ENCODE measurements at places on chromosomes 12 and 14.

- DNase-seq: no peak
Measured at GRCh38 chr14:31560759-31561154, 447 bp upstream of the NUBPL start.

- no peak for DNase-seq
Measured at GRCh38 chr14:50786751-50787464, 44.1 kb downstream of the NIN start.

DNA sequence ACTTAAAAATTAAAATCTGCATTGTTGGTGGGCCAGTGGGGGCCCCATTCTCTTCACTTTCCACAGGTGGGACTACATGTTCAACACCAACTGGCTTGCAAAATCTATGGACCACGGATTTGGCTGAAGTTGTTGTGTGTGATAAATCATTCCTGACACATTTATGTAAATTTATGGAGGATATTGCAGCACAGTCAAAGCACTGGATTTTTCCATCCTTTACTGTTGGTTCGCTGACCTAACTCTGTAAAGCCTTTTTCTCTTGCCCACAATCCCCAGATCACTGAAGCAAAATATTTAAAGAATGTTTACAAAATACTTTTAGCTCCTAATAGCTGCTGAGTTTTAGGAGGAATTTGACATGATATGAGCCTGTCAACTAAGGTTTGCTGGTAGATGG lies 219.7 kb upstream of the PRICKLE1 start:
- no peak for DNase-seq

GRCh38 chr12:4268329-4269181 lies 5.0 kb upstream of the CCND2 start:
- DNase-seq: no peak

DNA sequence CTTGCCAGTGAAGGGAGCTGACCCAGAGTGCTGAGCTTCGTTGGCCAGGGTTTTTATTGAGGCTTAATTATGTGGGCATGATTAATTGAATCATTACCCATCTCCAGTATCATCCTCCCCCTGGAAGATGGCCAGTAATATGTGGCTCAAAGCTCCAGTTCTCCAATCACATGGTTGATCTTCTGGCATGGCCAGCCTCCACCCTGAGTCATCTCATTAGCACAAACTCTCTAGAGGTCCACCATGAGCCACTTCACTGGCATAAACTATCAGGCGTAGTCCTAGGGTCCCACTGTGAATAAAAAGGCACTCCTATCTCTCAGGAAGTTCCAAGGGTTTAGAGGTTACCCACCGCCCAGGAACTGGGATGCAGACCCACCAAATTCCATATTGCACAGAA lies 135.0 kb downstream of the ANO6 start:
- DNase-seq: no peak

- DNase-seq: no peak
Measured at GRCh38 chr12:62848418-62848817, 86.5 kb downstream of the PPM1H start.

DNA sequence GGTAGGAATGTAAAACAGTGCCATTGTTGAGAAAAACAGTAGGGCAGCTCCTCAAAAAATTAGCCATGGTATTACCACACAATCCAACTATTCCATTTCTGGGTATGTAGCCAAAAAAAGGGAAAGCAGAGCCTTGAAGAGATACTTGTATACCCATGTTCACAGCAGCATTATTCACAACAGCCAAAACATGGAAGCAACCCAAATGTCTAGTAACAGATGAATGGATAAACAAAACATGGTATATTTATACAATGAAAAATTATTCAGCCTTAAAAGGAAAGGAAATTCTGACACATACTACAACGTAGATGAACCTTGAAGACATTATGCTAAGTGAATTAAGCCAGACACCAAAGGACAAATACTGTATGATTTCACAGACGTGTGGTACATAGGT lies 67.6 kb upstream of the GNG2 start:
- no peak for DNase-seq

- DNase-seq: no peak
Measured at GRCh38 chr14:59046746-59047145, 141.7 kb upstream of the DAAM1 start.

DNA sequence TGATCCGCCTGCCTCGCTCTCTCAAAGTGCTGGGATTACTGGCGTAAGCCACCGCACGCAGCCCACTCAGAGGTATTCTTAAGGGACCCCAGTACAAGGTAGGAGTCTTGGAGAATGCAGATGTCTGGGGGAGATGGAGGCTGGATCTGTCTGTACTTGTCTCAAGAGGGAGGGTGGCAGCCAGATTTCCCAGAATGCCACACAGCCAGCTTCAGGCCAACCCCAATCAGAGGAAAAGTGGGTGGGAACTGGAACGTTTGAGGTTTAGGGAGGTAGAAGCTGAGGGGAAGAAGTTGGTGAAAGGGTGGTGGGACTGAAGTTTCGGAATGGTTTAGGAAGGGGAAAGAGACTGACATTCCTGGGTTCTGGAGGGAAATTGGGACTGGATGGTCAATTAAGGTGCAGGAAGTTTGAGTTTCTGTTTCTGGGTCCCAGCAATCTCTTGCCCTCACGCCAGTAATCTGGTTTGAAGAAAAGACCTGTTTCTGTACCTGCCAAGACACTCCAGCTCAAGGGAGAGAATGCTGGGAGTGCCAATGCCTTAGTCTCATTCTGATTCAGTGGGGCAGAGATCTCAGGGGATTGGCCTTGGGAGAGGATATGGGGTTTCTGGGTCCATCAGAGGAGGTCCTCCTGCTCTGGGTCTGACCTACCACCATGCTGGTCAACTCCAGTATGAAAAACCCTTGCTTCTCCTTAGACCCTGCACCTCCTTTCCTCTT lies 8.1 kb upstream of the ZNF385A start:
- no peak for DNase-seq

DNA sequence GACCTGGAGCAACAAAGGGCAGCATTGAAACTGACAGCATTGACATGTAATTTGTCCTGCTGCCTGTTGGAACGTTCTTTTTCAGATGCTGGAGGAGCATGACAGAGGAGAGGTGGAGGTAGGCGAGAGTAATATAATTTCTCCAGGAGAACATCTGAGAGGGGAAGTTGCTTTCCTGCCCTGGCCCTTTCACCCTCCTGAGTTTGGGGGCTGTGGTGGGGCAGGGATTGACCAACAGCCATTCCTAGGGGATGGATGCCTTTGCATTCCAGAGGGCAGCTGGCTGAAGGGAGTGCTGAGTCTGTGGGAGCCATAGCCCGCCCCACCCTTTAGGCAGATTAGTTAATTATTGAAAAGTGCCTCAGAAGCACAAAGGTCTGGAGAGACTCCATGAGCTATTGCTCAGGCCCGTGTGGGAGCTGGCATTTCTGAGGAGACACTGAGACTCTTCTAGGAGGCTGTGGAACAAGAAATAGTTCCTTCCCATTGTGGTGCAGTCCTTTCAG lies 73.5 kb downstream of the ARF6 start:
- no peak for DNase-seq

GRCh38 chr12:39392154-39392925 lies 50.6 kb downstream of the KIF21A start:
- DNase-seq: no peak

- no peak for DNase-seq
Measured at GRCh38 chr14:90384543-90384911, 12.3 kb upstream of the CALM1 start.

GRCh38 chr12:131980263-131980662 lies 30.5 kb downstream of the EP400 start:
- no peak for DNase-seq

GRCh38 chr14:31449971-31450610 lies 7.2 kb downstream of the DTD2 start:
- no peak for DNase-seq

GRCh38 chr14:63924375-63924774 lies 71.6 kb downstream of the SYNE2 start:
- no peak for DNase-seq

DNA sequence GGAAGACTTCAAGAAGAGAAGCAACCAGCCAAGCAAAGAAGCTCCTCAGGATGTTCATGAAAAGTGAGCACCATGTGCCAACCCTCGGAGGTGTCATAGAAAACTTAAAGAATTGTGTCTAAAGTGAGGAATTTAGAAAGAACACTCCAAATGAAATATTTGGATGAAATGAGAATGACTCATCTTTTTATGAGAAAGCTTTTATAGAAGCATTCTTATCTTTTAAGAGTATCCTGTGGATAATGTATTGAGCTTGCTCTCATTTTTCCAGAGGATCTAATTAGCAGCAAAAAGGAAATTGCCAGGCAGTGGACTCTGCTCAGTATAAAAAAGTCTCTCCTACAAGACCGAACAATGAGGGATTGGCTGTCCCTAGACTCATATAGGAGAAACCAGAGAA lies 454.9 kb downstream of the LRIG3 start:
- DNase-seq: no peak

DNA sequence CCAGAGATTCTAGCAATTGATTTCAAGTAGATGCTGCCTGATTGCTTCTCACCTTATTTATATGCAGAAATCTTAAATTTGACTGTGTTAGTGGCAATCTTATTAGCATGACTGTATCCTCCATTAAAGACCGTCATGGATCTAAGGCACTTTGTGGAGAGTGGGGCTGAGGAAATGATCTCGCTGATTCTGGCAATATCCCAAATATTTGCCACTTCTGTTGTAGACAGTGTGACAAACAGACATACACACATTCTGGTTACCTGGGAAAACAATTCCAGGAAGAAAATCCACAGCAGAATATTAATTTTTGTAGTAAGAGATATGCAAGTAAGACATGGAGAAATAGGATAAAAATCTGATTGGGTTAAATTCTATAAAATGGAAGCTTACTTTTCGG lies 269.0 kb upstream of the G2E3 start:
- no peak for DNase-seq

DNA sequence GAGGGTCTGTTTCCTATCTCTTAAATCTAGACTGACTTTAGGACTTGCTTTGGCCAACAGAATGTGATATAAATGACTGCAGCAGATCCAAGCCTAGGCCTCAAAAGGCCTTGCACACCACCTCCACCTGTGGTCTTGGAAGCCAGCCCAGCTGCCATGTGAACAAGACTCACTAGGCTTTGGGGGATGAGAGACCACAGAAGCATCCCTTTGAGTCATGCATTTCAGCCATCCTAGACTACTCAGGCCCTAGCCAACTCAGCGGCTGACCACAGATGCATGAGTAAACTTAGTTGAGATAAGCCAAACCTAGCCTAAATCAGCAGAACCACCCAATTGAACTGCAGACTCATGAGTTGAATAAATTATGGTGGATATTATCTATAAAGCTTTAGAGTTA lies 87.7 kb downstream of the KCNH5 start:
- DNase-seq: no peak

- no peak for DNase-seq
Measured at GRCh38 chr14:54854181-54854580, 48.4 kb downstream of the GCH1 start.

DNA sequence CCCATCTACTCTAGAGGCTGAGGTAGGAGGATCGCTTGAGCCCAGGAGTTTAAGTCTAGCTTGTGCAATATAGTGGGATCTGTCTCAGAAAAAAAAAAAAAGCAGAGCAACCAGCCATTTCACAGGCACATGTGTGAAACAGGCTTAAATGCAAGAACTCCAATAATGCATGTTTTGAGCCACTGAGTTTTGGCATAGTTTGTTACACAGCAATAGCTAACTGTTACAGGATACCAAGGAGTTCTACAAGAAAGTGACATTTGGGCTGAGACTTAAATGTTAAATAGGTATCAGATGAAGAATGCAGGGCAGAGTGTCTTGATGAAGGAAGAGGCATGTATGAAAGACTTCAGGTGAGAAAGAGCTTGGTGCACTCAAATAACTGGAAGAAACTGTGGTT lies 240.0 kb upstream of the FOXN3 start:
- DNase-seq: no peak

DNA sequence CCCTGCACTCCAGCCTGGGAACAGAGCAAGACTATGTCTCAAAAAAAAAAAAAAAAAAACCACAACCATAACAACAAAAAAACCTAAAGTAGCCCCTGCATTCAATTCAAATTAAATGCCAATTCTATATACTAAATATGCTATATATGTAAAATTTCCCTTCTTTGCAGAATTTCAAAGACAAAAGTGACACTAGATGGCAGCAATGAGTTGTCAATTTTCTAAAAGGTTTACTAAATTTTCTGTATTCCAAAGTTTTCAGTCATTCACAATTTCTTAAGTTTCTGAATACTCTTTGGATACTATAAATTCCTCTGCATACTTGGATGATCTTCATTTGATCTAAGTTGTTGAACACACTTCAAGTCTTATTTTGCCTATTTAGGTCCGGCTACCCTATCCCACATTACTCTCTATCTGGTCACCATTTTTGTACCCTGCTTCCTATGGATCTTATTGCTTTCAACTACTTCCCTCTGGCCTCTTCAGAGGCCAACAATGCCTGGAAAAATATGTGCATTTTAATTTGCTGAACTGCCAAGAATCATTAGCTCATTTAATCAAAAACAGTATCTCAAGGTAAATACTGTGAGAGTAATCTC lies 27.9 kb downstream of the HNRNPC start:
- DNase-seq: no peak

DNA sequence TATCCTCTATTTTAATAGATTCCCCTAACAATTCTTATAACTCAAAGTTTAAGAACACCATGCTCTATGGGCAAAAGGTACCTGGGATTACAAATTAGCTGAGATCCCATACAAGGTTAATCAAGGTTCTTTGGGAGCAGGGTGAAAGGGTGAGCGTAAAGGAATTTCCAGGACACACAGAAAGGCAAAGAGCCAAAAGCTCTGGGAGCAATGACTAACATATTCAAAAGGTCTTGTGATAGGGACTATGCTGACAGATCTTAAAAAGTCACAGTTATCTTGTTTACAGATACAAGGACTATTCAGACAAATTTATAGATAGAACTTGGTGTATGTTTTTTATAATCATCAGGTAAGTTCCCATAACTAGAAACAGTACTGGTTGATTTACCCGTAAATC lies 19.5 kb upstream of the PPFIBP1 start:
- no peak for DNase-seq

DNA sequence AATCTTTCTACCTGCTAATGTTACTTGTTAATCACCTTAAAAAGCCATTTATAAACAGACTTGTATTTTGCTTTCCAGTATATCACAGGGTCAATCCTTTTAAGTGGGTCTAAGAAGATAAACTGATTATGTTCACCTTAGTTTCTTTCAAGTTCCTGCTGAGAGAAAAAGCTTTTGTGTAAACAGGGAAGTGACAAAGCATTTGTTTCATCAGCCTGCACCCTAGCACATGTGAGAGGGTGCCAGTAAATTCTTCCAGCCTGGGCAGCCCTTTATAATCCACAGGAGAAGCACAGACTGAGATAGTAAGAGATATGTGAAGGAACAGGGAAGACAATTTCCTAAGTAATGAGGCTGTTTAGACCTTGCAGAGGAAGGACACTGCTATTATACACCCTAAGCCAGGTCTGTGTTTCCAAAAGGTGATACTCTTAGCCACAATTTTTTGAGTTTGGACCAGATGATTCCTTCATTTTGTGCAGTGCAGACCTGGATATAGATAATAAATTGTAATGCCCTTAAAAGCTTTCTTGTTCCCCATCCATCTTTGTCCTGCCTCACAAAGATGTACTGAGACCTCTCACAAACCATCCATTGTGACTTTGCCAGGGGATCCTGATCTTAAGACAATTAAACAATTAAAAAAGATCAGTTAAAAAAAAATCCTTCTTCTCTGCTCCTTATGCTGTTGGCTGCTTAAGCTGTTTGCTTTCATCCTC lies 150.7 kb downstream of the KTN1 start:
- DNase-seq: no peak

- DNase-seq: no peak
Measured at GRCh38 chr12:91098941-91099340, 12.4 kb downstream of the LUM start.

Data from amygdala (tissue), 56 donors.